Ovary (tissue), 10 donors: ENCODE measurements at places on chromosomes 3 and 15.
A peak's percentile ranks its signal among the peaks of the same experiment; 100 is the strongest.

- DNase-seq, result no peak
Measured at GRCh38 chr3:87710511-87710910, 348.3 kb downstream of the CGGBP1 start.

GRCh38 chr3:188940573-188940932 lies 231.2 kb upstream of the TPRG1 start:
- no peak for DNase-seq

- DNase-seq, result no peak
Measured at GRCh38 chr3:87691109-87691508, 367.7 kb downstream of the CGGBP1 start.

DNA sequence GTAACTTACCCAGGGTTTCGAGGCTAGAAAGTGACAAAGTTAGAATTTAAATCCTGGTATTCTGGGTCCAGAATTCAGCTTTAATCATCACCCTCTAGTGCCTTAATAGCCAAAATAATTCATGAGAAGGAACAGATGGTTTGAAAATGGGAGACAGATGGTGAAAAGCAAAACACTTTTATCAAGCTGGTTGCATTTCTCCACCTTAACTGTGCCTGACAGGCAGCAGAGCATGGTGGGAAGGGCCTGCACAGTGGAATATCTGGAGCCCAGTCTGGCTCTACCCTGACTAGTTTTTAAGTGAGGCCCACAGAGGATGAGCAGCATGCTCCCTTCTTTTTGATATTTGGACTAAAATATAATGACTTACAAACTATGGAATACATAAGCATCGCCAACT lies 35.6 kb upstream of the RASGRP1 start:
- no peak for DNase-seq

GRCh38 chr3:178082326-178082906 lies 453.8 kb upstream of the KCNMB2 start:
- DNase-seq, result no peak

GRCh38 chr3:106068795-106069194 lies 200.0 kb upstream of the CBLB start:
- DNase-seq, result no peak

DNA sequence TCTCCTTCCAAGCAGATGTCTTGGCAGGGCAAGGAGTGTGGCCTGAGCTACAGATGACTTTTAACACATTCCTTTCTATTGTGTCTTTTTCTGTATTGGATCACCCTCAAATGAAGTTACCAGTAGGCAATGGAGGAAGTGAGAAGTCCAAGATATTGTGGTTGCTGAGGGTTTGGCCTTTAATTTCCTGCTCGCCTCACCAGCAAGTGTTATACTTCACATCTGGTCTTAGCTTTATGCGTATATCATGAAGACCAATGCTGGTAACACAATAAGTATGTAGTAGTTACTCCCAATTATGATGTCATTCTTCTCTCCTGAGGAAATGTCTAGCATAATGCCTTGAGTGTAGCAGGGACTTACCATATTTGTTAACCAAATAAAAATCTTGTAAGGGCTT lies 179.9 kb downstream of the ZIC1 start:
- no peak for DNase-seq

DNA sequence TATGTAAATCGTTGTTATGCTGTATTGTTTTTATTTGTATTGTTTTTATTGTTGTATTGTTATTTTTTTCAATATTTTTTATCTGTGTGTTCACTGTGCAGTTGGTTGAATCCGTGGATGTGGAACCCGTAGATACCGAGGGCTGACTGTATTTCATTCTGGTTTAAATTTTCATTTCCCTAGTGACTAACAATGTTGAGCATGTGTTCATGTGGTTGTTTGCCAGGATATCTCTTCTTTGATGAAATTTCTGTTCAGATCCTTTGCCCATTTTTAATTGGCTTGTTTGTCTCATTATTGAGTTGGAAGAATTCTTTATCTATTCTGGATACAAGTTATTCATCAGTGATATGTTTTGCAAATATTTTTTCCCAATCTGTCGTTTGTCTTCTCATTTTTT lies 29.7 kb downstream of the STOML1 start:
- DNase-seq, result no peak

- DNase-seq, result peak; percentile 66
Measured at GRCh38 chr15:85543741-85544155, 163.3 kb downstream of the AKAP13 start.

DNA sequence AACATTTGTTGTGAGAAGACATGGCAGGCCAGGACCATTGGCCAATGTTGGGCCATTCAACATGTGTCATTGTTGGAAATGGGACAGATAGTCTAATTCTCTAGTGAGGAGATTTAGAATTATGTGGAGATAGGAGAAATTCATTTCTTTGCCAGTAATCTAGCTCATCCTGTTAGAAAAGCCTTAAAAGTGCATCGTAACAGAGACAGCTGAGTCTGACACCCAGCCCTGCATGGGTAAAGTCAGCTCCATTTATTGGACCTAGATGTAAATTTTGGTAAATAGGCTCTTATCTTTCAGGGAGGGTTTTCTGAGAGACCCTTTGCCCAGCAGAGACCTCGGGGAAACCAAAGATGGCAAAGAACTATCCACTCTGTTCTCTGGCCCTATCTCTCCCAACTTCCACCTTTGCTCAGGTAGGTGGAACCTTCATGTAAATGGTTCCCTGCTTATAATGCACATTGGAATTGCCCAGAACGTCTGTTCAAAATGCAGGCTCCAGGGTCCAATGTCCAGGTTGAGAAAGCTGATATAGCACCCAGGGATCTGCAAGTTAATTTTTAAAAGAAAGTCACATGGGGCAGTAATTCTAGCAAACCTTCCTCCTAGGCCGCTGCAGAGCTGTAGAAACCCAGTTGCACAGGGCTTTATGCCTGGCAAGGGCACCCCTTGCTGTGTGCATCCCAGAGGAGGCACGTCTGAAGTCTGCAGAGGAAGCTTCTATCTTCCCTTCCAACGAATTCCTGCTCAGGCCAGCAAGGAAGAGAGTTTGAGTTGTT lies 365.9 kb upstream of the PROK2 start:
- no peak for DNase-seq

GRCh38 chr15:94164202-94164807 lies 67.1 kb upstream of the MCTP2 start:
- peak; percentile 32 for DNase-seq

GRCh38 chr3:177320765-177321247 lies 123.5 kb upstream of the TBL1XR1 start:
- no peak for DNase-seq

GRCh38 chr3:111285694-111286093 lies 214.1 kb downstream of the NECTIN3 start:
- DNase-seq, result no peak

GRCh38 chr3:56783644-56784447 lies 17.9 kb downstream of the ARHGEF3 start:
- DNase-seq, result peak; percentile 47

GRCh38 chr3:146177072-146177471 lies 16.1 kb upstream of the PLOD2 start:
- no peak for DNase-seq

GRCh38 chr15:92268900-92269299 lies 124.8 kb upstream of the ST8SIA2 start:
- DNase-seq, result no peak

DNA sequence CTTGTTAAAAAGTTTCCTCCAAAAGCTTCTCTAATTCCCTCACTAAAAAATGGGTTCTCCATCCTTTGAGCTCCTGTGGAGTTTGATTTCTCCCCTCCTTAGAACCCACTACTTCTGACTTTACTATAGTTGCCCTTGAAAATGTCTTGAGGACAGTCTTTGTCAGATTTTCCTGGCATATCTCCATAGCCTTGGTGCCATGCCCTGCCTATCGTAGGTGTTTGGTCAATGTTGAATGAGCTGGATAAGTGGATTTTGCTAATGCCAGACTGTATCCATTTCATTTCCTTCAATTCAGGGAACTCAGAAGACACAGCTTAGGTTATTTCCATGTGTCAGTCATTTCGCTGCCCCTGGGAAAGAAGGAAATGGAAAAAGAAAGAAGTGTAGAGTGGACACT lies 40.6 kb downstream of the TMEM266 start:
- DNase-seq, result no peak

DNA sequence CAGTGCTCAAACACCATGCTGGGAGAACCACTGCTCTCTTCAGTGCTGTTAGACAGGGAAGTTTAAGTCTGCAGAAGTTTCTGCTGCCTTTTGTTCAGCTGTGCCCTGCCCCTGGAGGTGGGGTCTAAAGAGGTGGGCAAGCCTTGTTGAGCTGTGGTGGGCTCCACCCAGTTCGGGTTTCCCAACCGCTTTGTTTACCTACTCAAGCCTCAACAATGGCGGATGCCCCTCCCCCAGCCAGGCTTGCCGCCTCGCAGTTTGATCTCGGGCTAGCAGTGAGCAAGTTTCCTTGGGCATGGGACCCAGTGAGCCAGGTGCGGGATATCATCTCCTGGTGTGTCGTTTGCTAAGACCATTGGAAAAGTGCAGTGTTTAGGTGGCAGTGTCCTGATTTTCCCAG lies 670.2 kb upstream of the ALCAM start:
- DNase-seq, result no peak

GRCh38 chr3:12766541-12766940 lies 7.5 kb upstream of the TMEM40 start:
- no peak for DNase-seq

GRCh38 chr3:114127517-114127916 lies 51.3 kb downstream of the DRD3 start:
- DNase-seq, result no peak

DNA sequence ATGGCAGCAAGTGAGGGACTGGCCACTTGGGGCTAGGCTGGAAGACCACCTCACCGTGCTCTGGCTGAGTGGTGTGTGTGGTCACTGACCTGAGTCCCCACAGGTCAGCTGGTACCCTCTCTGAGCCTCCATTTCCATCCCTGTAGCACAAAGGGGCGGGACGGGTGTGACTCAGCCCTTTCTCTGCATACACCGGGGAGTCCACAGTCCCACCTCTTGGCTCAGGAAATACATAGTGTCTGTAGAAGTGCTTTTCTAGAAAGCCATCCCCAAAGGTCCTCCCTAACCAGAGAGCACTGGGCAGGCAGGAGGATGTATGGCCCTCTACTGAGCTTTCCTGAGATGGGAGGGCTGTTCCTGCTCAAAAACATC lies 27.2 kb downstream of the WNT7A start:
- no peak for DNase-seq

- DNase-seq, result no peak
Measured at GRCh38 chr3:112889357-112889756, 42.7 kb upstream of the CD200R1L start.

DNA sequence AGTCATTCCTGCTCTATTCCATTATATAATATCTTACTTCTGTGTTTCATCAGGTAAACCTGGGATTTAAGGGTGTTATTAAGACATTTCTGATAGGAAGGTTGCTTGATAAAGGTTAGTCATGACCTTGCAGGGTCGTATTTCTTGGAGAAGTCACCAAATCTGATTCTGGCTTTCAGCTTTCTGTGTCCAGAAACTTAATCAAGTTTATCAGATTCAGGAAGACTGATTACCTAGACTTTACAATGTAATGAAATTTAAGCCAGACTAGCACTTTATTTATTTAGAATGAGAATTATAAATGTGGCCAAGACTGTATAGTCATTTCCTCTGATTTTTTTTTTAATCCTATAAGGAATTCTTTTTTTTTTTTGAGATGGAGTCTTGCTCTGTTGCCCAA lies 81.9 kb downstream of the NEO1 start:
- DNase-seq, result no peak

- DNase-seq, result no peak
Measured at GRCh38 chr3:81723732-81724313, 37.6 kb downstream of the GBE1 start.

DNA sequence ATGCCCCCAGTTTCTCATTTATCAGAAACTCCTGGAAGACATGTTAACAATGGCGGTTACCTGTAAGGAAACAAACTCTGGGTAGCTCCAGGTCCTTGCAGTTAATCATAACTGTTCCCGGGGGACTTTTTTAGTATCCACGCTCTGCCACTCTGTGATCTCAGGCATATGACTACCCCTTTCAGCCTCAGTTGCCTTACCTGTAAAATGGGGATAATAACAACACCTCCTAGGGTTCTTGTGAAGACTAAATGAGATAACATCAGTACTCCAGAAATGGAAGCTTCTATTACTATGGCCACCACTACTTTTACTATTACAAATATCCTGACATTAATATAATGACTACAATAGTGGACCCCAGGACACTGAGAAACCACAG lies 7.1 kb upstream of the FLNB start:
- DNase-seq, result no peak

DNA sequence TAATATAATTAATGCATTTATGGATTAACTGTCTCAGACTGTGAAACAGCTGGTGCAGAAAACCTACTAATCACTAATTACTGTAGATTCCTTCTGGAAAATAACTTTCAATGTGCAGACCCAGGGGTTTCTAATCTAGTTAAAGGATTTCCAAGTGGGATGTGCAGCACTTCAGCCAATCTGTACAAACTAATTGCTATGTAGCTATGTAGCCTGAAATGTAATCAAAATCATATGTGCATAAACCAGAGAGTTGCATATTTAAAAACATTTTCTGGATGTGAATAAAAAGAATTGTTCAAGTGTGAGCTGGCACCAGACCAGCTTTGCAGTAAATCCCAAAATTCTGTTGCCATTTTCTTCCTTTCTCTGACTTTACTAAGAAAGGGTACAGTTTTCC lies 127.5 kb upstream of the CD96 start:
- DNase-seq, result no peak

DNA sequence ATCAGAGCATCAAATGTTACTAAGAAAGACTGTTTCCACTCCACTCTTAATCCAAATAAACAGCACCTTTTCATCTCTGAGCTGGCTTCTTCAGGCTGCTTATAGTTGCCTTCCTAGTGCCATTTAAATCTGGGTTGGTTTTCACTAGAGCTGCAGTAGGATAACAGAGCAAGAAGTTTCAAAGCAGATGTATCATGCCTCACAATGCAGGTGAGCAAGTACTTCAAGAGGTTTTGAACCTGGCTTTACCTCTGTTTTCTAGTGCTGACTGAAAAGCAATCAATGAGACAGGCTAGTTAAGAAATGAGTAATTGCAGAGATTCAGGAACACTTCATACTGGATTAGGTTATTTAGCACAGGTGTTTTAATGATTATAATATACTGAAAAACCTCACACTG lies 147.7 kb upstream of the SATB1 start:
- DNase-seq, result no peak

DNA sequence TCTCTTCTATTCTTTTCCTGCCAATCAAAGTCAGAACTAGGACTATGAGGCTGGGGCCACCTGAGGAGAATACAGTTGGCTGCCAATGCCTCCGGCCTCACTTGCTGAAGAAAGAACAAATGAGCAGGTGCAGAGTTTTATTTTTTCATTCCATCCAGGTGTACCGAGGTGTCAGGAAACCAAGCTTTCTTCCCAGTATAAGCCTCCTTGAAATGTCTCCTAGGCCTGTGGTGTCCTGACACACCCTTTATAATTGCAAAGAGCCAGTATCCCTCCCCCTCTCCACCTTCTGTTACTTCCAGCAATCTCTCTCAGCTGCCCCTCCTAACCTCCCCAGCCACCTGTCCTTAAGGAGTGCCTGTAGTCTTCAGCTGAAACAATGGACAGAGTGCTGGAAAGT lies 127.9 kb downstream of the SLC9A9 start:
- no peak for DNase-seq

DNA sequence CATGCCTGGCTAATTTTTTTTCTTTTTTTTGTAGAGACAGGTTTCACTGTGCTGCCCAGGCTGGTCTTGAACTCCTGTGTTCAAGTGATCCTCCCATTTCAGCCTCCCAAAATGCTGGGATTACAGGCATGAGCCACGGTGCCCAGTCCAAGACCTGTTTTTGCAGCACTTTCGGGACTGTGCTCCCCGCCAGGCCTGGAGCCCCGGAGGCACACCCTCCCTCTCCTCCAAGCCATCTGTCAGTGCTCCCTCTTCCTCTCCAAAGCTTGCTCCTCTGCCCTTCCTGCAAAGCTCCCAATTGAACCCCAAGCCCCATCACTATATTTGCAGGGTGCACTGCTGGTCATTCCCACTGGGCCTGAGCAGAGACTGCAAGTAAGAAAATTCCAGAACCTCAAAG lies 98.1 kb downstream of the CORO2B start:
- DNase-seq, result peak; percentile 6
